ENCODE measurements at places on chromosomes 2 and 18.

GRCh38 chr18:31211047-31211446 lies 48.4 kb upstream of the DSC1 start:
- DNase-seq: no peak

DNA sequence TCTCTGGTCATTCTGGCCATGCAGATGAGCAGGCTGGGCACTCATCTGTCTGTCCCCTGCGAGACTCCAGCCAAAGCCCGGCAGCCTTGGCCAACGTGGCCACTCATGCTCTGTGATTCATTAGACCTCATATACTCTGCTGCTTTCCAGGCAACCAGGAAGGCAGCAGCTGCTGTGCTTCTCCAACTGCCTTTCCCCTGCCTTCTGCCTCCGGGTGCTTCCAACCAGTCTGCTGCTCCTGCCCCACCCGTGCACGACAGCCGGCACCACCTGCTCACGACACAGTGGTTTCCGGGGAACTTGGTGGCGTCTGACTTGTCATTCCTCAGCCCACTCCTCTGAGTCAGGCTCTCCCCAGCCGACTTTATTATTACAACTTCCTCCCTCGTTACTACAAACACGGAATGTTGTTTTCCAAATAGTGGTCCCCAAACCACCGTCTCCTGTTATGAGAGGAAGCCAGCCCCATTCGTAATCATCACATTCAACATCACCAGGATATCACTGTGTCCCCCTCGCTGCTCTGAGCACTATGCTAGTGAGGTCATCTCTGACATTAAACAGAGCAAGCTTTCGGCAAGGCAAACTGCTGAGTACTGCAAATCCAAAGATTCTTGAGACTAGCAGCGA lies 392.4 kb downstream of the ALK start:
- DNase-seq: no peak

GRCh38 chr18:74234326-74235171 lies 57.2 kb downstream of the CYB5A start:
- DNase-seq: no peak

- DNase-seq: no peak
These were observed 780.6 kb downstream of the TSN start for GRCh38 chr2:122535960-122536505.

DNA sequence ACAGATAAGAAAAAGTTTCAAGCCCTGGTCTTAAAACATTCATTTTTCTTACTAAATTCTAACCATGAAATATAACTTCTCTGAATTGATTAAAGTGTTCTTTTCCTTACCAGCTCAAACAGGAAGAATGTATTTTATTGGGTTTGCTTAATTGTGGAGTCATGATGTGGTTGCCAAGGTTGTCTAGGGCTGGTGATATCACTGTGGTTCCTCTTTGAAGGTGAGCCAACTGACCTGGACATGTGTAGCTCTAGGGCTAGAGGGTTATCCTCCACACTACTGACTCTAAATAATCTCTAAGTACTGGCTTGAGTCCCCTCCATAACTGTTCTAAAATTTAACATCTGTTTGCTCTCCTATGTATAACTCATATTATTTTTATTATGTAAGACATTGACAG lies 529.6 kb downstream of the PIK3C3 start:
- no peak for DNase-seq

DNA sequence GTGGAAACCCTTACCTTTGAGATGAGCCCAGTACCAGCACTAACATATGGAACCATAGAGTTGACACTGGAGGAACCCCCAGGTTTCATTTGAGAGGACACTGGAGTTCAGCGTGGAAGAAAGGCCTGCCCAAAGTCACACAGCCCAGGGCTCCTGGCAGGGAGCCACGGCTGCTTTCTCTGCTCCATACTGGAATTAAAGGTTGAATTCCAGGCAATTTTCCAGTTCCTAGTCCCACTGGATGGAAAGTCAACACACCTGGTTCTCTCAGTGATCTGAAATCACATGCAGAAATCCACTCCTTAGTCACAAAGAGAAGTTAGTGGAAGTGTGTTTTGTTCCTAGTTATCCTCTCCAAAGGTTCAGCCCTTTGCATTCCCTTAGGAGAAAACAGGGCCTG lies 336.1 kb upstream of the SKOR2 start:
- no peak for DNase-seq

- DNase-seq: no peak
These were observed 114.8 kb downstream of the MBD5 start for GRCh38 chr2:148135705-148136104.

DNA sequence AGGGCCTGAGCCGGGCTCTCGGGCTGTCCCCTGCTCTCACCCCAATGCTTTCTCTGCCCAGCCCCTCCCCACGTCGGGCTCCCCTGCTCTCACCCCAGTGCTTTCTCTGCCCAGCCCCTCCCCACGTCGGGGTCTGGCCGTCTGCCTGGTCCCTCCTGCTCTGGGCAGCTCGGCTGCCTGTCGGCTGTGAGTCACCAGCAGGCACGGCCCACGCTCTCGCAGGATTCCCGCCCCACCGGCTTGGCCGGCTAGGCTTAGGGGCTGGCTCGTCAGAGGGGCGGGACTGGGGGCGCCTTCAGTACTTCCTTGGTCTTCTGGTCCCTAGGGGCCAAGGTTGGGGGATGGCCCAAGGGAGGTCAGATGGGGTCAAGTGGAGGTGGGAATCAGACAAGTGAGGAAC lies 3.3 kb downstream of the BOK start:
- no peak for DNase-seq

GRCh38 chr18:12737243-12737902 lies 34.5 kb downstream of the PSMG2 start:
- DNase-seq: no peak

DNA sequence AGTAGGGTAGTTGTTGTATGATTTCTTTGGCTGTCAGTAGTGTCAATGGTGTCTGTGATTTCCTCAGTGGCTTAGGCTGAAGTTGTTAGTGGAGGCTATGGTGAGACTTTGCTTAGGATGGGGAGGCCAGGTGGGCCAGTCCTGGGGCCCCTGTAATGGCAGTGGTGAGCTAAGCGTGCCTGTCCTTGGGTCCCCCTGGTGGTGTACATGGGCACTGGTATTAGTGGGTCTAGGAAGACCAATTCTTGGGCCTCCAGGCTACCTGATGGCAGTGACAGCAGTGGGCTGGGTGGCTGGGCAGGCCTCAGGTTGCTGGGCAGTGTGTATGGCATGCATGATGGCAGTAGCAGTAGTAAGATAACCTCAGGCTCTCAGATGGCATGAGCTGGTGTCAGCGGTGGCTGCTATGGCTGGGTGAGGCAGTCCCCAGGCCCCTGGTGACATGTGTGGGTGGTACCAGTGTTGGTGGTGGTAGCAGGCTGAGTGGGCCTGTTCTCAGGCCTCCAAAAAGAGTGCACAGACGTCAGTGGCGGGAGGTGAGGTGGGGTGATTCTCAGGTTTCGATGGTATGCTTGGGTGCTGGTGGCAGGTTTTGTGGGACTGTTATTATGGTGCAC lies 103.2 kb downstream of the KLHL14 start:
- DNase-seq: no peak

DNA sequence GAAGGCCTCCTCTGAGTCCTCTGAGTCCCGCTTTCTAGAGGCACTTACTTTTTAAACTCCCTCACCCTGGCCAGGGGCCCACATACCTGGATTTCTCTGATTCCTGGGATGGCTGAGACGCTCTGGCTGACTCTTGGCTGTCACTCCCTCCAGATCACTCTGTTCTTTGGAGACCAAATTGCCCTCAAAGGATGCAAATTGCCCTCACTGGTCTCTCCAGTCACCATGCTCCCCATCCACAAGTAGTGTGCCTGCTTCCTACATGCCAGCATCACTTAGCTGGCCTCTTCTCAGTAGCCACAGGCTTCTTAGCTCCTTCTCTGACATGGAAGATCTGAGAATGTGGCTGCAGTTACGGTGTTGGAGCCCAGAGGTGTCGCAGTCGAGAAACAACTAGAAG lies 41.3 kb upstream of the CCDC68 start:
- no peak for DNase-seq

- DNase-seq: no peak
These were observed 251.9 kb upstream of the RAB12 start for GRCh38 chr18:8357320-8357719.

DNA sequence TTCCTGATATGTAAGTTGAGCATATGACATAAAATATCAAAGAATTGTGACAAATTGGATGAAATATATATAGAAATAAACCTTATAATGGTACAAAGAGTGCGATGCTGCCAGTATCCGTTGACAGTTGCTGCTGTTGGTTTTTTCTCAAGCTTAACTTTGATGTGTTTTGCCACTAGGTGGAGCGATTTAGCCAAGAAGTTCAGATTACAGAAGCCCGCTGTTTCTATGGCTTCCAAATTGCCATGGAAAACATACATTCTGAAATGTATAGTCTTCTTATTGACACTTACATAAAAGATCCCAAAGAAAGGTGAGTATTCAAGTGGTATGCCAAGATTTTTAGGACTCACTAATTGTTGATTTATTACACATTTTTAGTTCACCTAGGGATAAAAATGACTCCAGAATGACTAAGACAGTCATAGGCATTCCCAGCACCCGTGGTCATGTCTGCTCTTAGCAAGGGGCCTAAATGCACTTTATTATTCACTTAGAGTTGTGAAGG lies 2.1 kb downstream of the RRM2 start:
- no peak for DNase-seq

GRCh38 chr18:50061876-50062517 lies 132.9 kb downstream of the MYO5B start:
- DNase-seq: no peak

GRCh38 chr2:109355192-109355843 lies 226.3 kb downstream of the SH3RF3 start:
- DNase-seq: no peak

DNA sequence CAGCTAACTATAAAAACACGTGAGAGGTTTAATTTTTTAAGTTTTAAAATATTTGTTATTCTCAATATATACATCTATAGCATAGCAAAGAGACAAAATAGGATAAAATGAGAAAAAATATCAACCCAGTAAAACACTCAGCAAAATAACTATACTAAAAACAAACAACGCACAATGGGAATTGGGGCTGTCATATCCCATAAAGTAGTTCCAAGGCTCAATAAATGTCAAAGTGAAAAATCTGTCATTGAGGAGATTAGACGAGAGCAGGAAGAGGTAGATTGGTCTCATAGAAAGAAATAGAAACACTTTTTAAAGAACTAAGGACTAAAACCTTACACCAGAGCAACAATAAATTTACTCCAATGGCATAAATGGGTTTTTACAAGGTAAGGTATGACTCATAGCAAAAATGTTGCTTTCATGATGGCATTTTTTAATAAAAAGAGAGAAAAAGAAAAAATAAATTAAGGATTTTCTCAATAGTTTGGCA lies 153.7 kb downstream of the EVA1A start:
- no peak for DNase-seq

GRCh38 chr2:100043081-100043890 lies 99.1 kb downstream of the AFF3 start:
- DNase-seq: no peak

- DNase-seq: no peak
These were observed 135.0 kb downstream of the MEIS1 start for GRCh38 chr2:66569974-66570373.

GRCh38 chr2:159152128-159152778 lies 134.2 kb downstream of the WDSUB1 start:
- no peak for DNase-seq

DNA sequence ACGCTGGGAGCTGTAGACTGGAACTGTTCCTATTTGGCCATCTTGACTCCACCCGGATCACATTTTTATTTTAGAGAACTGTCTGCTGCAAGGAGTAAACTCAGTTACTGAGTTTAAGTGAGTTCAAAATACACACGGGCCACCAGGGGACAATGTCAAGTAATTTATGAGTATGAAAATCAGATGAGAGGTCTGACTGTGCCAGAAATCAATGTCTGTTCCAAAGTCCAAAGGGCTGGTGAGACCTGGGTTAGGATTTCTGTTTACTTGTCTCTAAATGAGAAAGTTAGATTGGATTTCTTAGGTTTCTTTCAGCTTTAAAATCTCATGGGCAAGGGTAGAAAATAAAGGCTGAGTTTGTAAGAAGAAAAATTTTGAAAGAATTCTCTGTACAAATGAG lies 465.8 kb upstream of the MEIS1 start:
- DNase-seq: no peak

GRCh38 chr18:14943967-14944636 lies 196.1 kb downstream of the ANKRD30B start:
- DNase-seq: no peak

DNA sequence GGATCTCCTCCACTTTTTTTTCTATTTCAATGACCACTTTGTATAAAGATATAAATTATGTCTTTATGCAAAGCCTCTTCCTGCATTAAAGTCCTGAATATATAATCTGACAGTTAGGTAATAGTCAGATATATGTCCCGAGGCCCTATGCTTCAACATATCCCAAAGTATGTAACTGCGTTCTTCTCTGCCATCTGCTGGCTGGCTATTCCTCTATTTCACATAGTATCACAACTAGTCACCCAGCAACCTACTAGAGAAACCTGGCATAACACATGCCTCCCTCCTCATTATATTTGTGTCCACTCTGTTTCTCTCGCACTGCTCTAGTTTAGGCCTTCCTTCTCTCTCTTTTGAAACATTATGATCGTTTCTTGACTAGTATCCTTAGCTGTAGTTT lies 640.8 kb downstream of the DPP10 start:
- DNase-seq: no peak

DNA sequence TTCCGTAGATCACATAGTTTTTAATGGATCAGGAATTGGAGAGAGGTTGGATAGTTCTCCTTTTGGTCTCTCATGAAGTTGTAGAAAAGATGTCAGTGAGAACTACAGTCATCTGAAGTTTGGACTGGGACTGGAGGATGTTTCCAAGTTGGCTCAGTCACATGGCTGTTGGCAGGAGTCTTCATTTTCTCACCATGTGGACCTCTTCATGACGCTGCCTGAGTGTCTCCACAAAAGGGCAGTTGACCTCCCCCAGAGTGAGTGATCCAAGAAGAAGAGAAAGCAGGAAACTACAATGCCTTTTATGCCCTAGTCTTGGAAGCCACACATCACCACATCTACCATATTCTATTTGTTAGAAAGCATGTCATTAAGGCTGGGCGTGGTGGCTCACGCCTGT lies 171.7 kb downstream of the EPHA4 start:
- DNase-seq: no peak

- DNase-seq: no peak
These were observed 717.7 kb upstream of the FAM98A start for GRCh38 chr2:34316788-34317187.

- DNase-seq: no peak
These were observed 51.6 kb downstream of the TSPYL6 start for GRCh38 chr2:54204476-54204875.

- DNase-seq: no peak
These were observed 33.6 kb upstream of the SERPINE2 start for GRCh38 chr2:224072541-224073188.

- DNase-seq: no peak
These were observed 2.4 kb upstream of the NEDD4L start for GRCh38 chr18:58041633-58042032.

GRCh38 chr2:189014449-189015138 lies 40.4 kb downstream of the COL3A1 start:
- no peak for DNase-seq
